ENCODE measurements at places on chromosomes 12 and 14. TPM values are rescaled to one million over a fixed set of nuclear protein-coding genes. Genes with fewer than 3 reads are reported as not detected.

PLEKHG3 gene
- 8.0 TPM for total RNA-seq

DNA sequence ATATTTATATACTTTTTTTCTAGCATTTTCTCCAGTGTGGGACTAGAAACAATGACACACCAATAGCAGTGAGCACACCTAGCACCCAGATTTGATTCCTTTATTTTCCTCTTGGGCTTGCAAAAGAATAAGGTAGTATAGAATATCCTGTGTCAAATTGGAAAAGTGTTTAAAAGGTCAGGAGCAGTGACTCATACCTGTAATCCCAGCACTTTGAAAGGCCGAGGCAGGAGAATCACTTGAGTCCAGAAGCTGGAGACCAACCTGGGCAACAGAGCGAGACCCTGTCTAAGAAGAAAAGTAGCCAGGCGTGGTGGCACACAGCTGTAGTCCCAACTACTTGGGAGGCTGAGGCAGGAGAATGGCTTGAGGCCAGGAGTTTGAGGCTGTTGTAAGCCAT lies 53.8 kb upstream of the SGPP1 start:
- no peak for DNase-seq

DNA sequence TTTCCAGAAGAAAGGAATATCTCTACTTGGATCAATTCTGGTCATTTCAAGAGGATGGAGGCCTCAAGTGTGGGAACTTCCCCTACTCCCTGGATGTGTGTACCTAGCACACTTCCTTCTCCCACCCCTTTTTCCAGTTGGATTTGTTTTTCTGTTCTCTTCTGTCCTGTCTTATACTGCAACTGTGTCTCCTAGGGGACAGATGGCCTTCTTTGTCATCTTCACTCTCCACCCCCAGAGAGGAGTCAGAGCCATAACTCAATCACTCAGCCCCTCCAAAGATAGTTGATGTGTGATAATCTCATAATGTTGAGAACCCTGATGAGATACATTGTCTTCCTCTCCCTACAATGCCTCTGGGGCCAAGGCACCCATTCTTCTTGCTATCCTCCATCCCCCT lies 2.1 kb upstream of the DTX3 start:
- no peak for DNase-seq

DNA sequence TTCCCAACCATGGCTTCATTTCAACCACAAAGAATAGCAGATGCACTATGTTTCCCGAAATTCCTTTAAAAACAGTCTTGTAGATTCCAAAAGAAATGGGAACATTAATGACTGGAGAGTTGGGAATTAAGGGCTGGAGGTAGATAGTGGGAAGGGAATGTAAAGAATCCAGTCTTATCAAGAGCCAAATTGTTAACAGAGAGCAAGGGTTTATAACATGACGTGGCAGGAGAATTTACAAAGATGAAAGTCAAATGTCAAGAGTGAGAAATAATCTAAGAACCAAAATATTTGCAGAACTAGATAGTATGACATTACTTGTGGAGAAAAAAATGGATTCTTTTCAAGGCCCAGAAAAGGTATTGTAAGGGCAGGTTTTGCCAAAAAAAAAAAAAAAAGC lies 200.9 kb downstream of the GRIN2B start:
- DNase-seq = no peak

RBM25 gene
- total RNA-seq = 87.0 TPM

GRCh38 chr12:60349232-60349978 lies 753.6 kb downstream of the SLC16A7 start:
- DNase-seq = no peak

DNA sequence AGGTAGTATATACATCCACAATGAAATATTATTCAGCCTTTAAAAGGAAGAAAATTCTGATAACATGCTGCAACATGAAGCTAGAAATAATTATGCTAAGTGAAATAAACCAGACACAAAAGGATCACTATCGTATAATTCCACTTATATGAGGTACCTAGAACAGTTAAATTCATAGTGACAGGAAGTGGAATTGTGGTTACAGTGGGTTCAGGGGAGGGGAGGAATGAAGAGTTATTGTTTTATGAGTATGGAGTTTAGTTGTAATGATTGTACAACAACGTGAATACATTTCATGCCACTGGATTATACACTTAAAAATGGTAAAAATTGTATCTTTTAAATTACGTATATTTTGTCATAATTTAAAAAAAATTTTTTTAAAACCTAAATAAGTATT lies 21.0 kb downstream of the EEA1 start:
- no peak for DNase-seq

DNA sequence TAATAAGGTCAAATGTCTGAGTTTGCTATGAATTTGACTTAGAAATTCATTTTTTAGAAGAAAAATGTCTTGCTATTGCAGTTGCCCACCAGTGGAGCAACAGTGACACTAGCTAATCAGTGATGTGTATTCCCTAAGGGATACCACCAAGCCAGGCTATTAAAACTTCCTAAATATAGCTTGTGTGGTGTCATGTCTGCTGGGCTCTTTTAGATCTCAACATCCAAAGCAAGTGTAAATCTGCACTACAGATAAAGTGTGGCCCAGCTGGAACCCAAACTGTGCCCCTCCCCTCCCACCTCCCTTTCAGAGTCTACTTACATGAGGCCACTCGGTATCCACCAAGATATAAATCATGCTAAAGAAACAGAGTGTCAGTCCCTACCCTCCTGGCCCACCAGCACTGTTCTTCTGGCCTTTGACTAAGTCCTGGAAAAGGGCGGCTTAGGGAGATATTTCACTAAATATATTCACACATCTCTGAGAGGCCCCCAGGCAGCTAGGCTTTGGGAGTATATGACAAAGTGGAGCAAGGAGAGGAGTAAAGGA lies 53.8 kb downstream of the SLC35F4 start:
- DNase-seq = no peak

DNA sequence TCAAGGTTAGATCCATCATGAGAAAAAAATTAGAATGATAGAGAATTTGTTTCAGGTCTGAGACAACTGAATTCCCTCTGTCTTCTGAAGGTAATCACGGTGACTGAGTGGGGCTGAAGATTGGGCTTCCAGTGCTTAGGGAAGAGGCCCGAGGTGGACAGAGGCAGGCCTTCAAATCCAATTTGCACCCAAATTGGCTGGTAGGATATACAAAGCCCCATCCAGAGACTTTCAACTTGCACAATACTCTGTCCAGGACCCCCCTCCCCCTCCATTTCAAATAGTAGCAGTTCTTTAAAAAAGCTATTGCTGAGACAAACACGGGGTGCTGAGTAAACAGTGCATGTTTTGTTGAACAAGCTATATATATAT lies 3.6 kb upstream of the FOXG1 start:
- no peak for DNase-seq

All from endothelial cell of umbilical vein (primary cell).